ENCODE measurements at places on chromosomes 13 and 19. TPM values are rescaled to one million over a fixed set of nuclear protein-coding genes. Genes with fewer than 3 reads are reported as not detected.

GRK1 gene
- not detected for total RNA-seq

LILRB2 gene
- not detected for total RNA-seq

GSX1 gene
- not detected for total RNA-seq

MRPL54 gene
- 67.5 TPM for total RNA-seq

BRCA2 gene
- 16.1 TPM for total RNA-seq

FAM187B gene
- not detected for total RNA-seq

DNA sequence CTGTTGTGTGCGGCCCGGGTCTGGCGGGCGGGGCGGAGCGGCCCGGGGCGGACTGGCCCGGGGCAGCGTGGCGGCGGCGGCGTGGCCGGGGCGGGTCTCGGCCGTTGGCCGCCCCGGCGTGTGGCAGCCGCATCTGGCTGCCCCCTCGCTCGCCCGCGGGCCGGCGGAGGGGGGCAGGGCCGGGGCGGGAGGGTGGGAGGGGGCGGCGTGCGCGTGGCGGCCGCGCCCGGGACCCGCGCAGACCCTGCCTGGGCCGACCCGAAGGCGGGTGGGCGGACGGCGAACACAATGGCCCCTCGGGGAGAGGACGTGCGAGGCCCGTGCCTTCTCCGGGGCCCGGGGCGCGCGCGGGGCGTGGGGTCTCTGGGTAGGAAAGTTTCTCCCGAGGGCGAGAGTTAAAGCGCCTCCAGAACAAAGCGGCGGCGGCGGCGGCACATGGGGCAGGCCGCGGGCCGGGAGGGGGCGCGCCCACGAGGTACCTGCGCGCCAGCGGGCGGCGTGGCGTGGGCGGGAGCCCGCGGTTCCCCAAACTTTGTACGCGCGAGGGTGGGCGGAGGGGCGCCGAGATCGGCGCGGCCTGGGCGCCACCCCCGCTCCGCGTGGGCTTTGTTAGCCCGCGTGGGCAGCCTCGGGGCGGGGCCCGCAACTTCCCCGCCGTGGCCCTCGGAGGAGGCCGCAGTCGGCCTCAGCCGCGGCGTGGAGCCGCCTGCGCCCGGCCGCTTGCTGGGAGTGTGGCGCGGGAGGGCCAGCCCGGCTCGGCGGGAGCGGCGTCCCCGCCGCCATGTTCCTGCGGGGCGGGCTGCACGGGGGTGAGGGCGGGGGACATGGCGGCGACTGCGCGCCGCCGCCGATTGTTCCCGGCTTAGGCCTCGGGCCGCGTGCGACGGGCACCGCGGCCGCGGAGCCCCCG is 764 bp downstream of the MIR17HG start:
- peak overlapping the region; percentile 88 for H3K27ac ChIP-seq
- H3K4me3 ChIP-seq = peak overlapping the region; percentile 84
- H3K27me3 ChIP-seq = peaks cover 6% of the 10 kb centered on the region
- H3K4me1 ChIP-seq = peaks cover 25% of the 10 kb centered on the region

GRCh38 chr19:12932392-12933286 is 872 bp downstream of the FARSA start:
- peak overlapping the region; percentile 27 for H3K27ac ChIP-seq
- peaks cover 21% of the 10 kb centered on the region for H3K36me3 ChIP-seq
- H3K4me3 ChIP-seq = peak overlapping the region; percentile 56
- peaks cover 13% of the 10 kb centered on the region for H3K4me1 ChIP-seq
- H3K27me3 ChIP-seq = no peaks in the 10 kb centered on the region

DNA sequence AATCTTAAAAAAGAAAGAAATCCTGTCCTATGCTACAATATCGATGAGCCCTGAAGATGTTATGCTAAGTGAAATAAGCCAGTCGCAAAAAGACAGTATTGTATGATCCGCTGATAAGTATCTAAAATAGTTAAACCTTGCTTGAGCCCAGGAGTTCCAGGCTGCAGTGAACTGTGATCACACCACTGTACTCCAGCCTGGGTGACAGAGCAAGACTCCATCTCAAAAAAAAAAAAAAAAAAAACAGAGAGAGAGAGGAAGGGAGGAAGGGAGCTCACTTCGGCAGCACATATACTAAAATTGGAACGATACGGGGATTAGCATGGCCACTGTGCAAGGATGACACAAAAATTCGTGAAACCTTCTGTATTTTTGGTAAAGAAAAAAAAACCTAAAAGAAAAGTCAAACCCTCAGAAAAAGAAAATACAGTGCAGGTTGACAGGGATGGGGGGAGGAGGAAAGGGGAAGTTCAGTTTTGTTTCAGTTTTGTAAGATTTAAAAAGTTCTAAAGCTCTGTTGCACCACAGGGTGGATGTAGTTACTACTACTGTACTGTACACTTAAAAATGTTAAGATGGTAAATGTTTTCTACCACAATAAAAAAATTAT is 8.4 kb downstream of the CLASRP start:
- no peak overlapping the region for H3K4me3 ChIP-seq
- no peaks in the 10 kb centered on the region for H3K27me3 ChIP-seq
- no peak for DNase-seq
- H3K27ac ChIP-seq = no peak overlapping the region

DNA sequence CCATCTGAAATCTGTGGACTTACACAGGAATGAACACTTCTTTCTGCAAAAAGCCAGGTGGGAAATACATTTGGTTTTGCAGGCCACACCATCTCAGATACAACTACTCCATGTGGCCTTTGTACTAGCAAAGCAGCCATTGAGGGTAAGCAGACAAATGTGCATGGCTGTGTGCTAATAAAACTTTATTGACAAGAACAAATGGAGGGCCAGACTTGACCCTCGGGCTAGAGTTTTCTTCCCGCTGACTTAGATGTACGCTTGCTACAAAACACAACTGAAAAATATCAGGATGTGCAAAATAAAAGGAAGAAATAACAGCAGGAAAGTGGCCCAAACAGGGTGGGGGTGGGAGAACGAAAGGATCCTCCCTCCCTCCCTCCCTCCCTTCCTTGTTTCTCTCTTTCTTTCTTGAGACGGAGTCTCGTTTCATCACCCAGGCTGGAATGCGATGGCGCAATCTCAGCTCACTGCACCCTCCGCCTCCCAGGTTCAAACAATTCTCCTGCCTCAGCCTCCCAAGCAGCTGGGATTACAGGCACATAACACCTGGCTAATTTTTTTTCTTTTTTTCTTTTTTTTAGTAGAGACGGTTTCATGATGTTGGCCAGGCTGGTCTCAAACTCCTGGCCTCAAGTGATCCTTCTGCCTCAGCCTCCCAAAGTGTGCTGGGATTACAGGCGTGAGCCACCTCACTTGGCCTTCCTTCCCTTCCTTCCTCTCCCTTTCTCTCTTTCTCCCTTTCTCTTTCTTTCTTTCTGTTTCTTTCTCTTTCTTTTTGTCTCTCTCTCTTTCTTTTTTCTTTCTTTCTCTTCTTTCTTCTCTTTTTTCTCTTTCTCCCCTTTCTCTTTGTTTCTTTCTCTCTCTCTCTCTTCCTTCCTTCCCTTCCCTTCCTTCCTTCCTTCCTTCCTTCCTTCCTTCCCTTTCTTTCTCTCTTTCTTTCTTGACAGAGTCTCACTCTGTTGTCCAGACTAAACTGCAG is 29.3 kb downstream of the CCL25 start:
- no peaks in the 10 kb centered on the region for H3K36me3 ChIP-seq
- no peak overlapping the region for H3K4me3 ChIP-seq
- no peaks in the 10 kb centered on the region for H3K27me3 ChIP-seq
- no peak overlapping the region for H3K27ac ChIP-seq
- no peaks in the 10 kb centered on the region for H3K4me1 ChIP-seq
- DNase-seq = no peak

GRCh38 chr19:51594774-51595109 is 23.7 kb downstream of the ZNF175 start:
- H3K27ac ChIP-seq = no peak overlapping the region
- DNase-seq = no peak
- H3K4me3 ChIP-seq = peak overlapping the region; percentile 51

DNA sequence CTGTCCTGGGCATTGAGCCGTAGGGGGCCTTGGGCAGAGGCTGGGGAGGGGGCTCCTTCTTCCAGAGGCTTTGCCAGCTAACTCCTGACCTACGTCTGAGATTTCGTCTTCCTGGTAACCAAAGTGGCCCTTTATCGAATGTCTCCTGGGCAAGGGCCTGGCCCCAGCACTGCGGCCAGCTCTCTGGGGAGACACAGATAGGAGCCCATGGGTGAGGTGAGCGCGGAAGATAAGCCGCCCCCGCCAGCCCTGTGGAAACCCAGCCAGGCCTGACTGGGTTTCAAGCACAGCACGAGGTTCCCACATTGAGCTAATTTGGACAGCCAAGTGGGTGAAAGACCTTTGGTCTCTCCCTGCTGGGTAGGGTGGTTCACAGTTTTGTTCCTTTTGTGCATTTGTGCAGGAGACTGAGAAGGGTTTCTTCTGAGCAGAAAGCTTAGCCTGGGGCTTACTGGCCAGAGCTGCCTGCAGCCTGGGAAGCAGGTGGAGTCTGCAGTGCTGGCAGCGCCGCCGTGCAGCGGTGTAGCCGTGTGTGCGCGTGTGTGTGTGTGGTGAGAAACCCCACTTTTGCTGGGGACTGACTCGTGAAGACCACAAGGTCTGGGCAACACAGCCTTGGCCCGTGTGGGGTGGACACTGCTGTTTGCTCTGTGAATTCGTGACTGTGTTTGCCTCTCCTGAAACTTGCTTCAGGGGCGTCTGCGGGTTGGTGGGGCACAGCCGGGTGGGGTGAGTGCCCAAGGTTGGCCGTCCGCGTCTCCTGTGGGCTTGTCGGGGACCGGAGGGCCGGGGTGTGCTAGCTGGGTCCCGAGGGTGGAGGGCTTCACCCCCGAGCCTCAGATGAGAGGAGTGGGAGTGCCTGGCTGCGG is 2.5 kb downstream of the BSG start:
- peaks cover 11% of the 10 kb centered on the region for H3K36me3 ChIP-seq
- no peak overlapping the region for H3K4me3 ChIP-seq
- DNase-seq = peak; percentile 26
- no peak overlapping the region for H3K27ac ChIP-seq
- no peaks in the 10 kb centered on the region for H3K27me3 ChIP-seq

DNA sequence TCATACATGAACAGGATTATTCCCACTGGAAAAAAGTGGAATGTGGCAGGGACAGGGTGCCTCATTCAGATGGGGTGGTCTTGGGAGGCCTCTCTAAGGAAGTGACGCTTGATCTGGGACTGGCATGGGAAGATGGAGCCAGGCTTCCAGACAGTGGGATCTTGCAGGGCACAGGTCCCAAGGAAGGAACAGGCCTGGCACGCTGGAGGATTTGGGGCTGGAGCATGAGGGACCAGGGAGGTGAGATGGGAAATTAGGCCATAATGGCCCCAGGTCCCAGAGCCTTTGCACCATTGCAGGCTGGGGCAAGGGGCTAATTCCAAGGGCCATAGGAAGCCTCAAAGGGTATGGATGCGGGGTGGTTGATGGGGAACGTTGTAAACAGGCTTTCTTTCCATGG is 9.2 kb downstream of the ZNF536 start:
- no peaks in the 10 kb centered on the region for H3K4me1 ChIP-seq
- H3K27me3 ChIP-seq = no peaks in the 10 kb centered on the region
- no peak for DNase-seq
- no peaks in the 10 kb centered on the region for H3K36me3 ChIP-seq
- H3K4me3 ChIP-seq = no peak overlapping the region

- no peaks in the 10 kb centered on the region for H3K27me3 ChIP-seq
- no peak overlapping the region for H3K4me3 ChIP-seq
- H3K4me1 ChIP-seq = peaks cover 3% of the 10 kb centered on the region
- H3K36me3 ChIP-seq = no peaks in the 10 kb centered on the region
- no peak for DNase-seq
- no peak overlapping the region for H3K27ac ChIP-seq
Measured at GRCh38 chr19:18660051-18660910, 23.2 kb upstream of the CRTC1 start.

DNA sequence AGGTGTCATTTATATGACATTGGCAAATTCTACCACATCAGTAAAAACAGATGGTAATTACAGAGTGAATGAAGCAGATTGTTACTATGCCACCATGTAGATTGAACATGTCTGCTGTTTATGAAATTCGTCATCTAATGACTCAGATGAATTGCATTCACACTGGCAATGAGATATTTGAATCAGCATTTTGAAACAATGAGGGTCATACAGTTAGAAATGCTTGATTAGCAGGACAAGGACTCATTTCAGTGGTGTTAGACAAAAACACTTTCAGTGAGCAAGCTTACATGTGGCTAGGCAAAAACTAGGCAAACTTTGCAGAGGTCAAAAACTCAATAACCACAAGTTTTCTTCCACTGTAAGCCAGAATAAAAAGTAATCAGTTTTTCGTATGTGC is 1165.0 kb downstream of the SLITRK1 start:
- no peaks in the 10 kb centered on the region for H3K27me3 ChIP-seq
- H3K4me1 ChIP-seq = no peaks in the 10 kb centered on the region
- peak; percentile 51 for DNase-seq
- H3K27ac ChIP-seq = no peak overlapping the region

DNA sequence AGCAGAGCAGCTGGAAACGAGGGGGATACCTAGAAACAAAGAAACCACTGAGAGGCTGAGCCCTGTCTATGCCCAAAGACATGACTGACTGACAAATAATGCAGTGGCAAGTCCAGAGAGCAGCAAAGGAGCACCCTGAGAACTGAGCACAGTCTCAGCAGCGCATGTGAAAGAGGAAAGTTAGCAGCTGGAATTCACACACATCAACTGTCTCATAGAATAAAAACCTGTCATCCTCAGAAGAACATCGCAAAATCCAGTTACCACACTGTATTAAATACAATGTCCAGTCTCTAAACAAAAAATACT is 24.1 kb upstream of the DLEU7 start:
- no peak overlapping the region for H3K4me3 ChIP-seq
- no peaks in the 10 kb centered on the region for H3K36me3 ChIP-seq
- peaks cover 3% of the 10 kb centered on the region for H3K27me3 ChIP-seq
- DNase-seq = no peak

DNA sequence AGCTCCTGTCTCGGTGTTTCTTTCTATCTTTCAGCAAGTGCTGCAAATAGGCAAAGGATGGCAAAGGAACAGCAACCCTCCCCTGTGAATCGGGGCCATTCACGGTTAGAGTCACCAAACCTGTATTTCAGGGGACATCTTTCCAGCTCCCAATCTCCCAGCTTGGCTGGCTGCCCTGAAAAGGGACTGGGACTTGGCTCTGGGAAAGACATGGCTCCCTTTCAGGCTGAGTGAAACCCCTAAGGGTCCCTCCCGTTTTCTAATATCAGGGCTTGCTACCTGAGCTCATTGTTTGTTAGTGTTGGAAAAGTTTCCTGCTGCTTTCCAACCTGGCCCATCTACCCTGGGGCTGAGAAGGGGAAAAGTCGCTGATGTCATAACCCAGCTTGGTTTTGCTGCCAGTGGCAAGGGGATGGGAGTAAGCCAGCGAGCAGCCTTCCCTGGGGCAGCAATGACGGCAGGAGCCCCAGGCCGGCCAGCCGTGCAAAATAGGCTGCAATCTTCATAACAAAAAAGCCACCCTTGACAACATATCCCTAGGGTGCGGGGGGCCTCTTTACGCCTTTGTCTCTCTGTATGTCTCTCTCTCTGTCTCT is 29.9 kb downstream of the SERP2 start:
- H3K4me3 ChIP-seq = no peak overlapping the region
- DNase-seq = no peak
- no peaks in the 10 kb centered on the region for H3K36me3 ChIP-seq
- H3K27me3 ChIP-seq = no peaks in the 10 kb centered on the region
- no peak overlapping the region for H3K27ac ChIP-seq

GRCh38 chr13:114056205-114057013 is 76.0 kb downstream of the RASA3 start:
- no peak overlapping the region for H3K4me3 ChIP-seq
- peaks cover 18% of the 10 kb centered on the region for H3K36me3 ChIP-seq
- H3K27me3 ChIP-seq = no peaks in the 10 kb centered on the region
- no peak for DNase-seq
